ENCODE measurements at places on chromosomes 2 and 18. TPM values are rescaled to one million over a fixed set of nuclear protein-coding genes. Genes with fewer than 3 reads are reported as not detected.

DNA sequence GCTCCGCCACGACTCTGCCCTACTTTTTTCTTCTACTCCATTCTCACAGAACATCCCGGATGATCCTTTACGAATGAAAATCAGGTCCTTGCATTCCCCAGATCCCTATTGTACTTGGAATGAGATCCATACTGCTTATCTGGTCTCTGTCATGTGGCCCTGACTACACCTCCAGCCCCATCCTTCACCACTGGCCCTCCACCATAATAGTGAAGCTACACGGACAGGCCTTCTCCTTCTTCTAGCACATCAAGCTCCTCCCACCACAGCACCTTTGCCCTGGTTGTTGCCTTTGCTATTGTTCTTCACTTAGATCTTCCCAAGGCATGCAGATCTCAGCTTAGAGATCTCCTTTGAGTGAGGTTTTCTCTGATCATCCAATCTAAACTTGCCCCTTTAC lies 20.1 kb upstream of the RMDN2 start:
- no peak for DNase-seq

Gene PDCL3
- 14.4 TPM for total RNA-seq

GRCh38 chr2:47867205-47867604 lies 39.1 kb downstream of the FBXO11 start:
- no peak for DNase-seq

GRCh38 chr2:200406379-200406778 lies 99.9 kb downstream of the SPATS2L start:
- no peak for DNase-seq

Gene KLHL14
- 0.33 TPM for total RNA-seq

DNA sequence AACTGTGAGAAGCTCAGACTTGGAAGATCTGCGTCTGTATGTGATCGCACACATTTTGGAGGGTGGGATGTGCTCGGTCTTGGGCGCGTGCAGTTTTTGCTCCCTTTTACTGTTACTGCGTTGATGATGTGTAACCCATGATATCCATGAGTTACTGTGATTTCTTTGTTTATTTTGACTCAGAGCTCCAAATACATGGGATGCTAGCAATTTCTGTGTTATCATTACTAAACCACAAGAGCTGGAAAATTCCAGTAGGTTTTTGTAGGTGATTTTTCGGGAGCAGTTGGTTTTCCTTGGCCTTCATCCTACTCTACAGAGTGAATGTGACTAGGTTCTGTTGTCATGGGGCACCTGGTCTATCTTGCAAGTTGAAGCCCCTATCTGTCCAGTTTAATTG lies 124.2 kb downstream of the AGAP1 start:
- DNase-seq = no peak

Gene VWA3B
- not detected for total RNA-seq

GRCh38 chr2:182864949-182865570 lies 1.4 kb downstream of the FRZB start:
- DNase-seq = no peak

DNA sequence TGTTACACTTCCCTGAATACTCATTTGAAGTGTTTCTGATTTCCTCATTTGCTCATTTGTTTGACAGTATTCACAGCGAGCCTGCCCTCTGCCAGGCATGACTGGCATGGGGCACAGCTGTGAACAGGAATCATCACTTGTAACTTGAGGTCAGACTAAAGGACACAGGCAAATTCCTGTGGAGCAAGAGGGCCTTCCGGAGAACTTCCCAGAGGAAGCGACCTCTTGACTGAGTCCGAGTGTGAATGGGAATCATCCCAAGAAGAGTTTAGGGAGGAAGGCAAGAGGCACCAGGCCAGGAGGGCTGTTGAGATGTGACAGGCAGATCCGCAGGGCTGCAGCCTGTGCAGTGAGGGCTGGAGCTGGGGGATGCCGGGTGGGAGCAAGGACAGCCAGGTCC lies 45.4 kb downstream of the LIMS1 start:
- no peak for DNase-seq

GRCh38 chr2:19009510-19009909 lies 348.9 kb downstream of the OSR1 start:
- DNase-seq = no peak

- no peak for DNase-seq
Measured at GRCh38 chr2:180184506-180184905, 177.4 kb upstream of the CWC22 start.

- no peak for DNase-seq
Measured at GRCh38 chr2:5842326-5842725, 150.1 kb downstream of the SOX11 start.

DNA sequence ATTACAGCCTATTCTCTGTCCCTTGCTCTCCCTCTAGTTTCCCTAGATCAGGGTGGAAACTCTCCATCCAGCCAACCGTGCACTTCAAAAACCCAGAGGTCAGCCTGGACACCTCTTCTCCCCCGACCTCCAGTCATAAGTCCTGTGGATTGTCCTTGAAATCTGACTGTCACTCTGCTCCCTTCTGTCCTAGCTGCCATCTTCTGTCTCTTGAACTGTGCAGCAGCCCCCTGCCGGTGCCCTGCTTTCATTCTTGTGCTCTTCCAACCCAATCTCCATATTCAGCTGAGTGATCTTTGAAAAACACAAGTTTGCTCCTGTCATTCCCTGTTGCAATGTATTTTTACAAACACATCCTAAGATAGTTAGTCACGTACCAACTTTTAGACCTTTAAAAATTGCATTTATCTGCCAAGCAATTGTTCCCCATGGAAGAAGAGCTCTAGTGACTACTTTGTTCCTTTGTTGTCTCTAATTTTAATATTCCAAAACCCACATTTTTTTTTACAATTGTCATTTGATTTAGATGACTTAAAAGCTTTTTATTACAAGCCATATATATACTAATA lies 254.3 kb downstream of the CAMKMT start:
- no peak for DNase-seq

DNA sequence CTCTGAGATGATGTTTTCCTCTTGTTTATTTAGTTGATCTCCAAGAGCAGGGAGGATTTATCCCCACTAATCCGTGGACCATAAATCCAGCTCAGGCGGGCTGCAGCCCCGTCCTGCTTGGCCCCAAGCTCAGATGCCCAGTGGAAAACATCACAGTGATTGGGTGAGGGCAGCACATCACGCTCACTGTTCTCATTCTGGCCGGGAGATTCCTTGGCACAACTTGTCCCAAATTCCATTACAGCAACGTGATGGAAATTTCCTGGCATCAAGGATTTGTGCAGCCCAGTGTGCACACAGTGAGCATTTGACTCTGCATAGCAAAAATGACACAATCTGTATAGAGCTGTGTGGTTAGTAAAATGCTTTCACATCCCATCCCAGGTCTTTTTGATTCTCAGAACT lies 96.8 kb downstream of the VAPA start:
- peak; percentile 74 for DNase-seq

Gene GULP1
- total RNA-seq = 16.5 TPM

- DNase-seq = no peak
Measured at GRCh38 chr2:191255756-191256312, 10.6 kb downstream of the MYO1B start.

Gene NT5DC4
- total RNA-seq = not detected

Gene GAREM2
- total RNA-seq = 1.4 TPM

DNA sequence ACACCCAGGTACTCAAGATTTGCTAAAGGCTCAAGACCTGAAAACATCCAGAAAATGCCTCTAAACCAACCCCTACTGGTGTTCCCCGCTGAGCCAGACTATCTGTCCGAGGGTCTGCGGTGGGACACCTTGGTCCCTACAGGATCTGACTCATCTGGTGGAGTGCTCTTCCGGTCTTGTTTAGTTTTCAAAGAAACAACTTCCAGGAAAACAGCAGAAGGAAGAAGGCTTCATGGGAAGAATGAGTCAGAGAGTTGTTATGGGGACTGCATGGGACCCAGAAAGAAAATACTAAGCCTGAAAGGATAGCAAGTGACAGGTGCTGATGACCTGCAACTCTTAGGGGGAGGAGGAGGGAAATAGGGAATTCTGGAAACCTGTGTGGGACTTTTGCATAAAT lies 41.3 kb downstream of the ZFP36L2 start:
- DNase-seq = no peak

GRCh38 chr2:32010670-32011484 lies at the start of gene MEMO1:
Gene MEMO1, minus strand, starts transcription at chr2:32011008. Its CDS starts 761 bp downstream, at chr2:32010247.
- DNase-seq = peak; percentile 87

DNA sequence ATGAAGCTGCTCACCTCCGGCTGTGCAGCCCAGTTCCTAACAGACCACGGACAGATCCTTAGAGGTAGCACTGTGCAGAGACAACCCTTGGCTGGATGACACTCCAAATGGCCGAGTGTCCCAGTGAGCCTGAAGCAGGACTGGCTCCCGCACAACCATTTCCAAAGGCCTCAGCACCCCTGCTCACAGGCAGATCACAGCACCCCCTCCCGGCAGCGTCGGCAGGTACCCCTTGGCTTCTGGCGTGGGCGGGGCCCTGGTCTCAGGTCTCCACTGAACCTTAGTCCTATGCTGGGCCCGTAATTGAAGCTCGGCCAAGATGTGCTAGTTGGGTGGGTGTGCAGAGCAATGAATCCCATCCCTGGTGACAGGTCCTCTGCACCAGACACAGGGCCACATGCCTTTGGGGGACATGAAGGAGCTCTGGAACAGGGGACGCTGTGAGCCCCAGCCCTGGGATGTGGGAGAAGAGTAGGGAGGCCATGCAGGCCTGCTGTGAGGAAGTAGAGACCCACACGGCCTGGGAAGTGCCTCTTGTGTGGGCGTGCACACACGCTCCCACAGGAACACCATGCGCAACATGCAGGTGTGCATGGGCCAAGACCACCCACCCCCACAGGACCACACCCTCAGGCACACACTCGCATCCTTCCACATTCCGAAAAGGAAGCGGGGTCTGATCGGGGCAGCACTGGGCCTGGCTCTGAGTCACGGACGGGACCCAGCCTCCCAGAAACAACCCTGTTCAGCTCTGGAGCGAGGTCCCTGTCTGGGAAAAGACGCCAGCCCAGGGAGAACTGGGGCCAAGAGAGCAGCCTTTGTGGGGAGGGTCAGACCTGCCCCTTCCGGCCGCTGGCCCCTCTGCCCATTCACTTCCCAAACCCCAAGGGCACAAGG lies 2.8 kb downstream of the DUSP2 start:
- DNase-seq = no peak
